ENCODE measurements at places on chromosomes 16 and 17. TPM values are rescaled to one million over a fixed set of nuclear protein-coding genes. Genes with fewer than 3 reads are reported as not detected.

Gene TRPV3
- 0.87 TPM for total RNA-seq

Gene SLFN14
- not detected for total RNA-seq

Gene TRAPPC2L
- 84.6 TPM for total RNA-seq

Gene SRL
- not detected for total RNA-seq

Gene CAPNS2
- total RNA-seq, result not detected
